ENCODE measurements at places on chromosomes 2 and 18.

DNA sequence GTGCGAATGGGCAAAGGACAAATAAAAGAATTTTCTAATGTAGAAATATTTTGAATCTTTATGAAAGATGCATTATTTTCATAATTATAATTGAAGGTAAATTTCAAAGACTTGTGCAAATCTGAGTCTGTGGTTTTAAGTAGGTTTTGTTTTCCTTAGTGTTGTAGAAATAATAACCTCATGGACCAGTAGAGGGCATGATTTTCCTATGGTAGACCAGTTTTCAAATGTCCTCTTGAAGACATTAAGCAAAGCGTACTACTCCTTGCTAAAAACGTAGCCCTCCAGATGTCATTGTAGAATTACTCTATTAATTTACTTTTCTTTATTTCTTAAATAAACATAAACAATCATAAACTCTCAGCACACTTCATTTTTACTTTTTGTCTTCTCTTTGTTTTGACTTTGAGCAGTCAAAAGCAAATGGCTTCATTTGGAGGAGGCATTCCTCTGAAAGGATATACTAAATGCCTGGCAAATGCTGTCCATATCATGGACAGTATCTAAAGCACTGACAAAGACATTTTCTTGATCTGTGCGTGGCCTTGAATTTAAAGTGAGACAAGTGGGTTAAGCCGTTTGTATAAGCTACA lies 85.8 kb upstream of the FAM237A start:
- no peak for DNase-seq

- DNase-seq = no peak
Measured at GRCh38 chr2:189024901-189025618, 50.9 kb downstream of the COL3A1 start.

DNA sequence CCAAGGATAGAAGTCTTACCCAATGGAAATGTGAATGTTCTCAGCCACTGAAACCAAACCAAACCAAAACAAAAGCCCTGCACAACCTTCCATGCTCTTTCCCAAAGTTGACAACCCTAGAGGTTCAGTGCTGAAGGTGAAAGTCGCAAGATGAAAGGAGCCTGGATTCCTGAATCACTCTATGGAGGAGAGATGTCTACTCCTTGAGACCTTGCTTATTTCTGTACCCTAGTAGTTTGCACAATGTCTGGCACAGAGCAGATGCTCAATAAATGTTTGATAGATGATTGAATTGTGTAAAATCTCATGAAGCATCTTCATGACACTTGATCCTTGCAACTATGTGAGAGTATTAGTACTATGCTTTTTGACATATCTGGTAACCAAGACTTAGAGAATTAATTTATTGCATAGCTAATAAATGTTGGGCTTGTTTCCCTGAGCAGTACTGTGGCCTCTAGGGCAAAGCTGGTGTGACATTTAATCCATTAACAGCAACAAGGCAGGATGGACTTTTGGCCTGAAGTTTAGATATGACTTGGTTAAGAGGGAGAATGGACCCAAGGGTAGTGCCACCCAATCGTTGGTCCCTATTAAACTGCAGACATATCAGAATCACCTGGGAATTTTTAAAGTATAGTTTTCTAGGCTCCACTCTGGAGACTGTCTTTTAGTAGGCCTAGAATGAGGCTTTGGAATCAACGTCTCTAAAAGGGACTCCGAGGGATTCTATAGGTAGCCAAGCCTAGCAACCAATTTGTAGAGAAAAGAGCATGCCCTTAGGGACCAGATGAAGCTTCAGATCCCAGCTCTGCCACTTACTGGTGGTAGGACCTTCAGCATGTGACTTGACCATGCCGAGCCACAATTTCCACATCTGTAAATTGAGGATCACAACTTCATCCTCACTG lies 145.9 kb downstream of the DDX1 start:
- no peak for DNase-seq

- no peak for DNase-seq
Measured at GRCh38 chr2:11621410-11621809, 48.6 kb downstream of the NTSR2 start.

- no peak for DNase-seq
Measured at GRCh38 chr2:6764968-6765723, 100.6 kb downstream of the CMPK2 start.

- no peak for DNase-seq
Measured at GRCh38 chr2:183718246-183718645, 594.0 kb downstream of the NUP35 start.

All from BJ (cell line).